GM12892 (cell line): ENCODE measurements at places on chromosomes 7 and 10.

- no peak for DNase-seq
These were observed 13.8 kb upstream of the RFC2 start for GRCh38 chr7:74267756-74268565.

- DNase-seq: no peak
These were observed 350.4 kb upstream of the FOXK1 start for GRCh38 chr7:4331711-4332110.

GRCh38 chr7:8254667-8255066 lies 7.3 kb downstream of the ICA1 start:
- DNase-seq: no peak

DNA sequence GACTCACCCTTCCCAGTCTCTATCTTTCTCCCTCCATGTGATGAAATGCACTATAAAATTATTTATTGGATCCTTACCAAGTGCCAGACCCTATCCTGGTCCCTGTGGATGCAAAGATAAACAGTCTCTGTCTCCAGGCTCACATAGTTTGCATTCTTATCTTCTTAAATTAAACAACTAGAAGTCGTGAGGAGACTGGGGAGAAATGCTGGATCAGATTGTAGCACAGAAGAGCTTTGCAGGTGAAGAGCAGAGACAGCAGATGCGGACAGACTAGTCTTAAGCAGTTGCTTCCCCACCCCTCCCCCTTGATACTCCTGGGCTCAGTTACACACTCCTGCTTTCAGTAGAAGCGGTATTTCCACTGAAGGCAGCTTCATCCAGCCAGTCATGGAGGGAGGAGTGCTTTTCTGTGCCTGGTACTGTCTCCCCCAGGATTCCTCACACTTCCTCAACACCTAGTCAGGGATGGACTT lies 20.8 kb upstream of the CDK1 start:
- no peak for DNase-seq

DNA sequence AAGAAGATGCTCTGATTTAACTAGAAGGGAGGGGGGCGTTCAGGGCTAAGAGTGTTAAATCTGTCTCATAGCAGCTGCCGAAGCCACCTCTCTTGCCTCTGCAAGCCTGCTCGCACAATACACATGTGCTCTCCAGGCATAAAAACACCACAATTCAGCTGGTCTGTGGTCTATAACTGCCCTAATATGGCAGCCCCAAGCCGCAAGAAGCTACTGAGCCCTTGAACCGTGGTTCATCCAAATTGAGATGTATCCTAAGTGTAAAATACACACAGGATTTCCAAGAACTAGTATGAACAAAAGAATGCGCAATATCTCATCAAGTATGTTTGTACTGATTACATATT lies 70.8 kb upstream of the FGFR2 start:
- no peak for DNase-seq

GRCh38 chr7:44224080-44224973 lies 23.5 kb downstream of the YKT6 start:
- no peak for DNase-seq

GRCh38 chr10:32888161-32888927 lies 69.7 kb downstream of the ITGB1 start:
- no peak for DNase-seq

- DNase-seq: no peak
These were observed 83.8 kb upstream of the TMEM168 start for GRCh38 chr7:112873831-112874553.

- no peak for DNase-seq
These were observed 66.1 kb downstream of the SHH start for GRCh38 chr7:155746188-155746587.

DNA sequence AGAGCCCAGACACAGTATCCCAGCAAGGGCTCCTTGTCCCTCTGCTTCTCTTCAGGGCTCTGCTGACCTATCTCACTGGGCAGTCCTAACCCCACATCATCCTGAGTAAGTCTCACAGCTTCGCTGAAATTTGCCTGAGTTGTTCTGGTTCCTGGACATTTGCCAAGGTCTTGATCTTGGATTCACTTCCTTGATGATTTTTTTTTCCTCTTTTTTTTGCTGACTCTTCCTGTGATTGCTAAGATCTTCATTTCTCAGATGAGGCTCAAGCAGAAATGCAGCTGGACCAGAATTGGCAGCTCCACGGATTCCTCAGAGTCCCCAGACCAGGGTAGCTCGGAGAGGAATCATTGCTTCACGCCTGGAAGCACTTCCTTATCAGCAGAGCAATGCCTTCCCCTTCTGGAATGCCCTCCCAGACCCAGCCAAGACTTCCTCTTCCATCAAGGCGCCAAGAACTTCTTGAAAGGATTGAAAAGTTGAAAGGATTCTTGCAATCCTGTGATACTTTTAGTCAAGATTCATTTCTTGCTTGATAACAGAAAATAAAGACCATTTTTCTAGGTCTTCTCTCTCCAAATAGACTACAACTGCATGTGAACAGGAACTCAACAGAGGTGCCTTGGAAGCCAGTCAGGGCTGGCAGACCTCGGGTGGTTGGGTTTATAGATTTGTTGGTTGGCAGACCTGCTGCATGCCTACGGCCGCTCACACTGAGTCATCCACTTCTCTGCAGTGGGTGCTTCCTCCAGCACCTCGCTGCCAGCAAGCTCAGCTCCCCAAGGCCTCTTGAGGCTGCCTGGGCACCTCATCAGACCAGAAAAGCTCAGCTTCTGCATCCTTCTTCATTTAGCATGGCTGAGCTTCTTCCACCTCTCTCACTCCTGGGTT lies 8.8 kb upstream of the AFAP1L2 start:
- no peak for DNase-seq

DNA sequence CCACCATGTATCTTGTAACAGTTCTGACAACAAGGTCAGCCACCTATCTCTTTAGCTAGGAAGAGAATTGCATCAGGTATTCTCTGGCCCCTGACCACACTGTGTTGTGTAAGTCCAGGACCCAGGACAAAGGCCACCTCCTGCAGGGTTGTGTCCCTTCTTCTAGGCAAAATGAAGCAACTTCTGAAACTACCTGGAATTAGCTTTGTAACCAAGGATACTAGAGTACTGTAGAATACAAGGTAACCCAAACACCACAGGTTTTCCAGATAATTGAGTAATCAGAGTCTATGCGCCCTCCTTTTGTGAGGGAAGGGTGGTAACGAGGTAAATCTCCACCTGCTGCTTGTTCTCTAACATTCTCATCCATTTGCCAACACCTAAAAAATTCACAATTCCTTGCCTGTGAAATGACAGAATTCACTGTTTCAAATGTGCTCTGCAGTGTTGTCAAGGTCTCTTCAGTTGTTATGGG lies 51.7 kb downstream of the SGMS1 start:
- DNase-seq: no peak

DNA sequence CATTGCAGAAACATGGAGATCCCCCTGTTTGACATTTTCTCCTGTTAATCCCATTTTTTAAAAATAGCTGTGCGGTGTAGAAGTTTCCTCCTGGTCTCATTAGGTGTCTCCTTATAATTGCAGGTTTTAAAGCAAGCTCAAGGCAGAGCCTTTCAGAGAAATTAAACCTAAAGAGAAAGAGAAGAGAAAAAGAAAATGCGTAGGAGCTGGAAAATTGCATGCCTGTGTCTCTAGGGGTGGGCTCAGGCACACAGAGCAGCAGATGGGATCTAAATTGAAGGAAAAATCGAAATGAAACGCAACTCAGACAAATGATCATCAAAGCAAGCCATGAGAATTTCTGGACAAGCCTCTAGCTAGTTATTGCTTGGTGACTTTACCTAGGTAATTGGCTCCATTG lies 40.1 kb downstream of the GPR26 start:
- DNase-seq: no peak

GRCh38 chr10:31322647-31323046 lies 3.6 kb downstream of the ZEB1 start:
- no peak for DNase-seq

GRCh38 chr7:98387131-98387530 lies 13.8 kb downstream of the BAIAP2L1 start:
- DNase-seq: no peak

GRCh38 chr10:61971003-61971325 lies 69.5 kb downstream of the ARID5B start:
- DNase-seq: no peak

GRCh38 chr7:36283181-36283580 lies 106.5 kb upstream of the ANLN start:
- no peak for DNase-seq

DNA sequence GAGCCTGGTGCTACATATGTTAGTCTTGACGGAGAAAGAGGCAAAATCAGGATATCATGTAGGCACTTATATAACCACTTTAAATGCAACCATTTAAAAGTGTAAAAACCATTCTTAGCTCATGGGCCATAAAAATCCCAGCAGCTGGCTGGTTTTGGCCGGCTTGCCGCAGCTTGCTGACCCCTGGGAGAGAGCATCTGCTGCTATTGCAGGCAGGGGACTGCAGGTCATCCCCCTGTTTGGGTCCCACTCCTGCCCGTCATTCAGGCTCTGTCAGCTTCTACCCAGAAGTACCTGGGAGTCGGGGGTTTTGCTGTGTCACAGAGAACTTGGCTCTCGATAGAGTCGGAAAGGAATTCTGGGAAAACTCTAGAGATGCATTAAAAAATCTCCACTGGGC lies 187.4 kb downstream of the CUX1 start:
- DNase-seq: no peak

DNA sequence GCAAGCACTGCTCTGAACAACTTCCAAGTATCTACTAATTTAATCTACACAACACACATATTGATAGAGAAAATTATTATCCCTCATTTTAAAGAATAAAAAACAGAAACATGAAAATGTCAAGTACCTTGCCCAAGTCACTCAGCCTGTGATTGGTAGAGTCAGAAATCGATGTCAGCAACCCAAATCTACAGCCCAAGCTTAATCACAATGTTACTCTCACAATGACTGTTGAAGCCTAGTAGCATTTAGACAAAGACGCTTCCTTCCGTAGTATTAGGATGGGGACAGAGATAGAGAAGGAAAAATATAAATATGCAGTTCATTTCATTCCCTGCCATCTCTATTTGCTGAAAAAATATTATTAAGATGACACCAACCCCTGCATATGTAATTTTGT lies 242.5 kb downstream of the ELMO1 start:
- no peak for DNase-seq

- DNase-seq: no peak
These were observed 76.0 kb downstream of the GPR141 start for GRCh38 chr7:37759526-37759925.

GRCh38 chr7:121931149-121931902 lies 58.4 kb downstream of the PTPRZ1 start:
- no peak for DNase-seq

DNA sequence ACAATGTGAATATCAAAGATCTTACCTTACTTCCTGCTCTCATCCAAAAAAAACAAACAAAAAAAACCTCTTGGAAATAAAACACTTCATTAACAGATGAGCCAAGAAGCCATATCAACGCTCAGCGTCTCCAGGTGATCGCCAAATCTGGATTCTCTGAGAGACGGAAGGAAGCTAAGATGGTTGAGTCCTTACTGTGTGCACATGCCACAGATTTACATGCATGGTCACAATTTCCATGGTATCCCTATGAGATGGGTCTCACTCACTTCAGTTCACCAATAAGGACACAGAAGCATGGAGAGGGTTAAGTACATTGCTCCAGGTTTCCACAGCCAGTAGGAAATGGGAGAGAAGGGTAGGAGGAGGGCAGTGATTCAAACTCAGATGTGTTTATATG lies 1.0 kb downstream of the AOAH start:
- no peak for DNase-seq

- no peak for DNase-seq
These were observed 683 bp downstream of the MACROH2A2 start for GRCh38 chr10:70053218-70053840.

DNA sequence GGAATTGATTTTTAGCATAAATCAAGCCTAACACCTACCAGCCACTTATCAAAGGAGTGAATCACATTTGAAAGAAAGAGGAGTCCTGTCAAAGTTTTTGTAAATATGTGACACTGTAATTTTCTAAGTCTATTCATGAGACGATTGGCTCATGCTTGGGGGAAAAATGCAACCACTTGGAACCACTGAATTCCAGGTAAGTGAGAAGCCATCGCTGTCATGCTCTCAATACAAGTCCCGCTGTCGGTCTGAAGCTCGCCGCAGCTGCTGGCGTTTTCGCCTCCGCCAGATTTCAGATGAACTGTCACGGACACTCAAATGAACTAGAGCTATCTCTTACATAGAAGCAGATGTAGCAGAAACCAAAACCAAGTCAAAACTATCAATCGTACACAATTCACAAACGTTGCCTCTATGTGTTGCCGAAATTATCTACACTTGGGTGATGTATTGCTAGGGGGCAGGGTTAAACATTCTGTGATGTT lies 279.8 kb upstream of the FZD8 start:
- DNase-seq: no peak

GRCh38 chr7:123569352-123570010 lies 11.9 kb upstream of the NDUFA5 start:
- DNase-seq: no peak

- no peak for DNase-seq
These were observed 350.5 kb upstream of the CHRM2 start for GRCh38 chr7:136517971-136518370.

DNA sequence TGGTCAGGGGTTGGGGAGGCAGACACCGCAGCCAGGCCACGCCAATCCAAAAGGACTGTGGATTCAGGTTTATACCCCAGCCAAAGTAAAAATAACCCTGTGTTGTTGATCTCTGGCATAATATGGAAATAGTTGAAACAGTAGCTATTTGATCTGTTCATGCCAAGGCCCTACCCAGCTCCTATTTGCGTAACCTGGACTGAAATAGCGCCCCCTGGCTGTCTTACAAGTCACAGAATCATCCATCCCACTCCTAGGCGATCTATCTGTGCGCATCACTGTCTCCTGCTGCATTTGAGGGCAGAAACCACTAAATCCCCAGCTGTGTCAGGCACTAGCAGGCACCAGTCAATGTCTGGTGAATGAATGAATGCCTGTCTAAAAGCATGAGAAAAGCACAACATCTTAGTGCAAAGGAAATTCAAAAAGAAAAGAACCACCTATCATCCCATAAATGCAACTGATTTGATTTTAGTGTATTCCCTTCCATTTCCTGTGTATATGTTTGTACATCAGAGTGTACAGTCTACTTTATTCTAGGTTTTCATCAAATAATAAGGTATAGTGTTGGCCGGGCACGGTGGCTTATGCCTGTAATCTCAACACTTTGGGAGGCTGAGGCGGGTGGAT lies 160.0 kb downstream of the SLIT1 start:
- no peak for DNase-seq

- no peak for DNase-seq
These were observed 161.6 kb upstream of the PPP2R2D start for GRCh38 chr10:131739206-131739605.

DNA sequence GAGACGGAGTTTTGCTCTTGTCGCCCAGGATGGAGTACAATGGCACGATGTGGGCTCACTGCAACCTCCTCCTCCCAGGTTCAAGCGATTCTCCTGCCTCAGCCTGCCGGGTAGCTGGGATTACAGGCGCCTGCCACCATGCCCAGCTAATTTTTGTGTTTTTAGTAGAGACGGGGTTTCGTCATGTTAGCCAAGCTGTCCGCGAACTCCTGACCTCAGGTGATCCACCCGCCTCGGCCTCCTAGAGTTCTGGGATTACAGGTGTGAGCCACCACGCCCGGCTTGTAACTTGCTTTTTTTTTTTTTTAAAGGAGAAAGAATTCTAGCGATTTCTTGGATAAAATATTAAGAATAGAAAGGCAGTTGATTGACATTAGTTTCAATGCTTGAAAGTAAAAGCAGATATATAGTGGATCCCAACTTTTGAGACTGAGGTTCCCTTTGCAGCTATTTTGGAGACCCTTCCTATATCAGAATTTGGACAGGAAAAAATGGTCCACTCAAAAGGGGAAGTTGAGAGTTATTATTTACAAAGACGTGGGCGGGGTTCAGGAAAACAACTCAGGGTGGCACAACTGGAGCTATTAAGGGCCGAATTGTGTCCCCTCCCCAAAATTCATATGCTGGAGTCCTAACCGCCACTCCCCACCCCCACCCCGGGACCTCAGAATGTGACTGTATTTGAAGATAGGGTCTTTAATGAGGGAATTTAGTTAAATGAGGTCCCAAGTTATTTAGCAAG lies 1.3 kb upstream of the ERCC6 start:
- DNase-seq: no peak
